ENCODE measurements at places on chromosomes 12 and 14.

GRCh38 chr12:1297206-1297605 is 297.2 kb downstream of the FBXL14 start:
- DNase-seq: no peak

DNA sequence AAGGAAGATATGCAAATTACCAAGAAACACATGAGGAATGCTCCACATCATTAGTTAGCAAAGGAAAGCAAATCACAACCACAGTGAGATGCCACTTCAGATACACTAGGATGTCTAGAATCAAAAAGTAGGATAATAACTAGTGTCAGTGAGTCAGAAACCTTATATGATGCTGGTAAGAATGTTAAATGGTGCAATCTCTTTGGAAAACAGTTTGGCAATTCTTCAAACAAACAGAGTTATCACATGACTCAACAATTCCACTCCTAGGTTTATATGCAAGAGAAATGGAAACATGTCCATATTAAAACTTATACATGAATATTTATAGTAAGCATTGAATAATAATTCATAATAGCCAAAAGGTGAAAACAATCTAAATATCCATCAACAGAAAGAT is 220.9 kb downstream of the FOXG1 start:
- peak; percentile 12 for DNase-seq

- DNase-seq: peak; percentile 62
Observed at GRCh38 chr14:73457041-73457923, 1.1 kb downstream of the NUMB start.

DNA sequence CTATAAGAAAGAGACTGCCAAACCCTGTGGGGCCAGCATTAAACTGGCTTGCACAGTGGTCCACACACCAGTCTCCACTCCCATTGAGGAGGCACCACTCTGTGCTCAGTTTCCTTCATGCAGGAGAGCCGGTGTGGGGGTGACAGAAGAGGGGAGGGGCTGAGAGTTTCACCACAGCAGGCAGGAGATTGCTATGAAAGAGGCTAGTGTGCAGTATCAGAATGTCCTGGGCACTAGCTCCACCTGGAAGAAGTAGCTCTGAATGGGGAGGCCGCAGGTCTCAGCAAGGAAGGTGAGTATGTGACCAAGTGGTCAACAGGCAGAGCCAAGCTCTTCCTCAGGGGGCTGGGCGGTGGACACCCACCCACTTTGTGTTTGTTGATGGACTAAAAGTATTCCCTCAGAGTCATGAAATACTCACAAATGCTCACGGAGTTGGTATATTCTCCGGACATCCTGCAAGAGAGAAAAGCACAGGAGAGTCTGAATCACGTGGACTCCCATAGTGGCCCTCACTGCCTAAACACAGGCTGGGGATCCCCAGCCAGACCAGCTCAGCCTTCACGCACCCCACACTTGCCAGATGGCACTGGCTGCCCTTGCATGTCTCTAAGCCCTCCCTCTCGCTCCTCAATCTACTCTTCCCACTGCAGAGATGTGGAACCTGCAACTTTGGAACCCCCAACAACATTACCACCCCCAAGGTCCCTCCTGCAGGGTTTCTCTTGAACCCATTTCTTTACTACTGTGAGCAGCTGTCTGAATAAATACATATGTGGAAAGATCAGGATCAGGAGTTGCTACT is 7.8 kb upstream of the KRT72 start:
- no peak for DNase-seq

GRCh38 chr12:70485704-70486103 is 119.6 kb downstream of the KCNMB4 start:
- no peak for DNase-seq

GRCh38 chr14:59455411-59455810 is 9.8 kb downstream of the GPR135 start:
- DNase-seq: no peak

DNA sequence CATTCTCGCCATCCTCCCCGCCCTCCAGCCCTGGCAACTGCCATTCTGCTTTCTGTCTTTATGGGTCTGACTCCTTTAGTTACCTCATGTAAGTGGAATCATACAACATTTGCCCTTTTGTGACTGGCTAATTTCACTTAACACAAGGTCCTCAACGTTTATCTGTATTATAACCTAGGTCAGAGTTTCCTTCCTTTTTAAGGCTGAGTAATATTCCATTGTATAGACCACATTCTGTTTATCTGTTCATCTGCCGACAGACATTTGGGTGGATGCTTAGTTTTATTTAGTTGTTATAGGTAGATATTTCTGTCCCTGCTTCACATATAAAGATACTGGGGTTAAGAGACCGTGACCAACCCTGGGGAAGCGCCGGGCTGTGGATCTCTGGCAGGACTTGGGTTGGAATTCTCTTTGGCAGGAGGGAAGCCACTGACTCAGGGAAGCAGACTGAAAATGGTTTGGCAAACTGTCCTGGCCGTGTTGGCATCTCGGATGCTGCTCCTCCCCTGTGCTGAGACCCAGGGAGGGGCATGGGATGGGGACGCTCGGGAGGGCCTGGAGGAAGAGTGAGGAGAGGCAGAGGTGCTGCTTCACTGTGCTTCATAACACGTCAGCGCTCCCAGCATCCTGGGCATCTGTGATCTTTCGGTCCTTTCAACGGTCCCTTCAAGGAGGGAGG is 38.9 kb downstream of the TEAD4 start:
- DNase-seq: no peak

Data from epithelial cell of esophagus (primary cell).